ENCODE measurements at places on chromosomes 1 and 21. TPM values are rescaled to one million over a fixed set of nuclear protein-coding genes. Genes with fewer than 3 reads are reported as not detected.

Gene HCRTR1
- 0.98 TPM for total RNA-seq

Gene PRR9
- not detected for total RNA-seq

Gene DNASE2B
- not detected for total RNA-seq

Gene PUM1
- 250 TPM for total RNA-seq

Gene LCE1C
- total RNA-seq, result not detected

Gene S100A16
- 22.1 TPM for total RNA-seq

Gene SERPINC1
- 0.27 TPM for total RNA-seq

Gene MSH4
- total RNA-seq, result 0.29 TPM

Gene LYSMD1
- 11.4 TPM for total RNA-seq

Gene LHX8
- total RNA-seq, result 0.20 TPM

Gene ZBTB37
- total RNA-seq, result 19.3 TPM

Gene CHIA
- not detected for total RNA-seq

Gene PODN
- 4.6 TPM for total RNA-seq

Gene C1orf94
- total RNA-seq, result not detected

Gene RGS13
- total RNA-seq, result 1.2 TPM

Gene C2CD4D
- total RNA-seq, result 0.65 TPM

Gene KIF14
- 5.1 TPM for total RNA-seq

Gene GCSAML
- not detected for total RNA-seq

Gene CYP2J2
- 2.9 TPM for total RNA-seq

Gene RPL5
- total RNA-seq, result 1,556 TPM

Gene OR2L3
- total RNA-seq, result not detected

Gene LINGO4
- not detected for total RNA-seq

Gene C1QA
- not detected for total RNA-seq

Gene PRCC
- total RNA-seq, result 93.9 TPM

Gene SLAMF8
- not detected for total RNA-seq

Gene TMEM82
- not detected for total RNA-seq

Gene GSTM2
- total RNA-seq, result 186 TPM

Gene CCDC27
- not detected for total RNA-seq

Gene RHCE
- total RNA-seq, result 0.72 TPM

Gene RGS5
- total RNA-seq, result 263 TPM

Gene PTPRU
- 143 TPM for total RNA-seq

Gene PTGFR
- total RNA-seq, result 0.43 TPM

Gene NEXN
- total RNA-seq, result 8.2 TPM

Gene TINAGL1
- total RNA-seq, result 212 TPM

Gene CD1B
- total RNA-seq, result not detected

Gene AMY1B
- total RNA-seq, result not detected

Gene DNAJC8
- 81.4 TPM for total RNA-seq

Gene MLLT11
- total RNA-seq, result 16.9 TPM

Gene ST6GALNAC5
- total RNA-seq, result 18.6 TPM

Gene COL6A1
- total RNA-seq, result 611 TPM

Gene ECM1
- 5.0 TPM for total RNA-seq

Gene RNU1-1
- 3,945 TPM for total RNA-seq

Gene UBE2U
- total RNA-seq, result not detected

Gene MXRA8
- 163 TPM for total RNA-seq

Gene NT5C1A
- not detected for total RNA-seq

Gene NR1I3
- not detected for total RNA-seq

Gene CDKN2C
- 0.63 TPM for total RNA-seq

Gene SPRR2B
- not detected for total RNA-seq

Gene ACOT11
- 10.3 TPM for total RNA-seq

Gene COL9A2
- total RNA-seq, result 49.9 TPM

Gene LDLRAD1
- not detected for total RNA-seq
